Epithelial cell of prostate (primary cell): ENCODE measurements at places on chromosomes 13 and 19.

GRCh38 chr13:114005206-114005724 is 31.4 kb upstream of the C13orf46 start:
- DNase-seq: no peak

GRCh38 chr19:35123573-35123972 is 8.0 kb downstream of the FXYD3 start:
- no peak for DNase-seq

GRCh38 chr19:29187676-29188075 is 25.3 kb downstream of the UQCRFS1 start:
- no peak for DNase-seq

- DNase-seq: no peak
These were observed 63.4 kb downstream of the SLAIN1 start for GRCh38 chr13:77760893-77761292.

GRCh38 chr13:32859707-32860292 is 156.4 kb upstream of the KL start:
- no peak for DNase-seq

DNA sequence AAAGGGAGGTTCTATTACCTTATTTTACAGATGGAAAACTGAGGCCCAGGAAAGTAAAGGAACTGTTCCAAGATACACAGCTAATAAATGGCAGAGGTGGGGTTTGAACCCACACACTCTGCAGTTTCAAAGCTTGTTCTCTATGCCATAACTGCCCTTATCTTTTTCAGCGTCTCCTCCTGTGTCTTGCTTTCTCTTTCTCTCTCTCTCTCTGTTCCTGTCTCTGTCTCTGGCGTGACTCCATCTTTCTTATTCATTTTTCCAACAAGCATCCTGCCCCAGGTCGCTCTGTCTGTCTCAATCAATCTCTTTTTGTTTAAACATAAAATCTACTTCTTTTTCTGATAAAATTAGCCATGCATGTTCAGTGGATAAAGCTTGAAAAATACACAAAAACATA is 3.2 kb upstream of the IFNL4 start:
- DNase-seq: no peak

- no peak for DNase-seq
These were observed 884 bp upstream of the CBY2 start for GRCh38 chr13:45700971-45701900.

GRCh38 chr13:26061947-26062346 is 10.1 kb upstream of the SHISA2 start:
- peak; percentile 49 for DNase-seq

DNA sequence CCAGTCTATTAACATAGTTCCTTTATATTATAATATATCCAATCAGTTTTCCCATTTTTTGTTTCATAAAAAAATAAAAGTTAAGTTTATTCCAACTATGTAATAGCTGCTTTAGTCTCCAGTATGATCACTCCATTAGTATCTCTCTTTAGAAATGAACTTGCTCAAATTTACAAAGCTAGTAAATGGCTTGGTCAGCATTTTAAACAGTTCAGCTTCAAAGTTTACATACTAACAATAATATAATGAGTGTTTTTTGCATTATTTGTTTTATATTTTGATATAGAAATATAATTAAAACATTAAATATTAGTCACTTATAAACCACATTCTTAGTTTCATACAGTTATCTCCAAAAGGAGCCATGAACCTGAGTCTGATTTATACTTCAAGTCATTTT is 1073.8 kb downstream of the SLITRK5 start:
- DNase-seq: no peak

DNA sequence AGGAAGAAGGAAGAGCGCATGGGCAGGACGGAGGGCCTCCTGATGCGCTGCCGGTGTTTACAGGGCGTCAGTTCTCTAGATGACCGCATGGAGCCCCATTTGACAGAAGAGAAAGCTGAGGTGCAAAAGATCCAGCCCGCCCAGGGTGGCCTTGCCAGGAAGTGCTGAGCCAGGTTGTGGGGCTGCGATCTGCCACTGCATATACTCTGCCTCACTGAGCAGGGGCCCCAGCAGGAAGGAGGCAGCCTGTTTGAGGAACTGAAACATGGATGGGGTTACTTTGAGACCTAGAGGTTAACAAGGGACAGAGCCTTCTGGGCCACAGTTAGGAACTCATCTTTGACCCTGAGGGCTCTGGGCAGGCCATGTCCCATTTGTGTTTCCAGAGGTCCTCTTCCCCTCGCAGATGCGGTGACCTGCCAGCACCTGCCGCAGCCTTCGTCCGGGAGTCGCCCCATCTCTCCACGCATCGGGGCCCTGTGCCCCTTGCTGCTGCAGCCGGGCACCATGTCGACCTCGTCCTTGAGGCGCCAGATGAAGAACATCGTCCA is 3.2 kb downstream of the EPN1 start:
- DNase-seq: no peak

DNA sequence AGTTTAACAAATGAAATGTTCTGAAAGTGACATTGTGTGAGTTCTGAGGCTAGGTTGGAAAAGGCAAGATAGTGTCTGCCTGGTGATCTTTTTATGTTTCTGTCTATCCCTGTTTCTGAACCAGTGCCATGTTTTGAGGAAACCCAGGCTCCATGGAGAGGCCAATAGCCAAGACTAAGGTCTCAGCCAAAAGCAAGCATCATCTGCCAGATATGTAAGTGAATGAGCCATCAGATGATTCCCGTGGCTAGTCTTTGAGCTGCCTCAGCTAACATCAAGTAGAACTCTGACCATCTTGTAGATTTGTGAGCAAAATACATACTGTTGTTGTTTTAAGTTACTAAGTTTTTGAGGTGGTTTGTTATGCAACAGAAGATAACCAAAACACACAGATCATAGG is 19.6 kb upstream of the CCNA1 start:
- no peak for DNase-seq
